ENCODE measurements at places on chromosomes 6 and 20. TPM values are rescaled to one million over a fixed set of nuclear protein-coding genes. Genes with fewer than 3 reads are reported as not detected.

DNA sequence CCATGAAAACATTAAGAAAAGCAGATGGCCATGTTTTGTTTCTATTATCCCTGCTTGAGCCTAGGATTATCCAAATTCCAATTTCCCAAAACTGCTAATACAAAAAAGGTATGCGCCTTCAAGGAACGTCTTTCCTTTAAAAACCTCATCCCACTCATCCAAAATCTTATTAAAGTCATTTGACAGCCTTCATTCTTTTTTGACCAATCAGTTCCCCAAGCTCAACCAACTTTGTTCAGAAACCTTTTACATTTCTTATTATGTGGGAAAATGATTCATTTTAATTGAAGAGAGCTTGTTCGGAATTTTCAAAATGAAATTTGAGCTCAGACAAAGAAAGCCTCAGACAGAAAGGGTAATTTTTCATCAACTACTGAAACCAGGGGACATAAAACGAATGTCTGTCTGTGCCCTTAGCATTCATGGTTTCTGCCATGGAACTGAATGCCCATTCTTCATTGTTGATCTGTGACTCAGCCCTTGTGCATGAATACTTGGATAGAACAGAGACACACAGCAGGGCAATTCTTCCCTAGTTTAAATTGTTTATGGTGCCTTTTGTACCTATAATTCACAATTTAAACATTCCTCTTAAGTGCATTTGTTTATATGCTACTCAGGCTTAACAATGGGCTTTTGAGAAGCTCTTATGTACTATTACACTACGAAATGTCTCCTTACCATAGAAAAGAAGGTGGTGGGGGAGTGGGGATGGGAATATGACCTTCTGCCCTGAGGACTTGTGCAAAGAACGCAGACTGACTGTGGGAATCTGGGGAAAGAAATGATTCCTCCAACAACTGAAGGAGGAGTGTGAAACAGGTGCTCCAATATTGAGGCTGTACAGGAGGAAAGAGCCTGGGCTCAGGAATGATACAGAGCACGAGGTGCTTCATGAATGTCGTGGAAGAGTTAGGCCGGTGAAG is 49.8 kb upstream of the ERVFRD-1 start:
- no peak for DNase-seq

ARHGAP40 gene
- not detected for total RNA-seq

DNA sequence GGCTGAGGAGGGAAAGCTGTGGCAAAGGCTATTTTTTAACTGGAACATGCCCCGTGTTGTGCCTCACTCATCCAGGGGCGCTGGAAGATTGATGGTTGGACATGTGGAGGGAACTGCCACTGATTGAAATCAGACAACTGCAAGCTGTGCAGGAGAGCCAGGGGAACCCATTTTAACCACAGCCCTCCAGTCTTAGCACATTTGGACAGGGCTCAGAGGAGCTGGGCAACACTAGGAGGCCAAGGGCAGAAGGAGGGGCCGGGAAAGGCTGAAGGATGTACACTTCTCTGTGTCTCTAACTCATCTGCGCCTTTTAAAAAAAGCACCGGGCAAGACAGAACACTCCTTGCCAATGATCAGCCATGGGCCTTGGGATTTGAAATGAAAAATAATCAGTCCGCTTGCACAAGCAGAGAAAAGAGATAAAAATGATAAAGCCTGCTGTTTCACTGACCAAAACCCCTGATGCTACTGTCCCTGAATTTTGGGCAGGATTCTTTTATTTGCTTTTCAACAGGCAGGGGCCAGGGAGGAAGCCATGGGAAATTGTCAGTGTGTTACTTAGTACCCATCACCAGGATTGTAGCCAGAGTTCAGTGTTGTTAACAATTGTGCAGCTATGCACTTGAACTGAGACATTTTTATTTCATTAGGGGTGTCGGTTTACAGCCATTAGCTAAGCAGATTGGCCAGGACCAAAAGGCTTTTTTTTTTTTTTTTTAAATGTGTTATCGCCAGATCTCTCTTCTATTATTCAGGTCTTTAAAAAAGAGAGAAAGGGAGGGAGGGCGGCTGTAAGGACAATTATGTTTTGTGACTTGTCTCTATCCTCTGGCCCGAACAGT is 109.3 kb upstream of the EYA4 start:
- no peak for DNase-seq

DNA sequence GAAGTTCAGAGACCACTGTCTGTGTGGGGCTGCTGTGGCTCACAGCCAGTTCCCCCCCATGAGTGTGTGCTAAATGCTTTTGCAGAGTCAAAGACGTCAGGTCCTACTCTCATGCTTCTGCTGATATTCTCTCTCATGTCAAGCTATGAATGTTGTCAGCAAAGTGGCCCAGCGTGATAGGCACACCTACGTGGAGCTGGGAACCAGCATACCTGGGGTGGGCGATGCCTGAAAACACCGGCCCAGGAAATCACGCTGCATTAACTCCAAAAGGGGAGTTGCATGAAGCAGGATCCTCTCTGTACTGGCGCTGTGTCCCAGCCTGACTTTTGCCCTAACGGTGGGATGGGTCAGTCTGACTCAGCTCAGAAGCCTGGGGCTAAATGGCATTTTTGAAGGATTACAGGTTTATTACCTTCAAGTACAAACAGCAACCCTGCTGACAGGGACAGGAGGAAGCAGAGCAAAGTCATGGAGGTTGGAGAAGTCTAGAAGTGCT is 9.0 kb upstream of the MRPS10 start:
- no peak for DNase-seq

NR2E1 gene
- total RNA-seq: not detected

- no peak for DNase-seq
These were observed 20.3 kb upstream of the GTF3C6 start for GRCh38 chr6:110938171-110938570.

KCNK16 gene
- 35.2 TPM for total RNA-seq

GRCh38 chr6:4580361-4580760 is 195.8 kb upstream of the CDYL start:
- no peak for DNase-seq

BMP2 gene
- 17.6 TPM for total RNA-seq

DNA sequence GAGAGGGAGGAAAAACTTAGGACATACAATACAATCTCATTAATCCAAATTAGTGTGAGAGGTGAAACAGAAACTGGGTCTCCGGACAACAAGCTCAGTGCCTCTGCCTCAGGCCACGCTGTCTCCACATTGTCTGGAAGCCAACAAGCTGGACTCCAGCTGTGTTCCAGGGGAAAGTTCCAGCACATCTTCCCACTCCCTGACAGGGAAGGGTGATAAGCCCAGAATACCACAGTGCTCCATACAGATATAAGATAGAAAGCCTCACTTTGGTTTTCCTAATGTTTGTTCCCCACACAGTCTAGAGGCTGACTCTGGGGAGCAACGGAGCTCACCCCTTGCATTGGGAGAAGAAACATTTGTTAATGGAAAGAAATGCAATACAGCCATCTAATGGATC is 117.1 kb upstream of the SPTLC3 start:
- DNase-seq: no peak

DNA sequence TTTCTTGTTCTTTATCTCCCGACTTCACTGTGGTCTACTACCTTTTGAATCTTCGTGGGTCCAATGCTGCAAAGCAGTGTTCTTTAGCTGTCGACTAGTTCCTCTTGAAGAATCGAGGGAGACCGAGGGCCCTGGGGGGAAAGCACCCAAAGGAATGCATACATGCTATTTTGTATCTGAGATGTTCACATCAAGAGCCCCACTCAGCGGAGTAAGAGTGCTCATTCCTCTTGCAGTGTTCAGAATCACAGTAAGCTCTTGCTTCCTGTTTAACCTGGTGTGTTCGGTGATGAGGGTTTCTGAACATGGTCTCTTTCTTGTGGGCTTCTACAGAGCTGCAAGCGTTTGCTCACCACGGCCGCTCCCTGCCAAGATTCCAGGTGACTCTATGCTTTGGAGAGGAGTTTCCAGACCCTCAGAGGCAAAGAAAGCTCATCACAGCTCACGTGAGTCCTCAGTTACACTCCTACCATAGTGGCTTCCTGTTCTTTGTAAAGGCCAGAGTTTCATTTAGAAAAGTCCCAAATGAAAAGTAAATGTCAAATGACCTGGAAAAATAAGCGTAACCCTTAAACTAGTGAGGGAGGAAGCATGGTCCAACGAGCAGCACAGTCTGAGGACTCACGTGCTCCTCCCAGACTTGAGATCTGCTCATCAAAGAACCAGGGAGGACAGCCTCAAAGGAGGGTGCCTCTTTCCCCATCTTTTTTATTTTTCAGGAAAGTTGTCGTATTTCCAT is 13.3 kb downstream of the IRF4 start:
- DNase-seq: no peak

GRCh38 chr6:35727231-35727934 is 9.4 kb upstream of the ARMC12 start:
- DNase-seq: peak; percentile 29

DNA sequence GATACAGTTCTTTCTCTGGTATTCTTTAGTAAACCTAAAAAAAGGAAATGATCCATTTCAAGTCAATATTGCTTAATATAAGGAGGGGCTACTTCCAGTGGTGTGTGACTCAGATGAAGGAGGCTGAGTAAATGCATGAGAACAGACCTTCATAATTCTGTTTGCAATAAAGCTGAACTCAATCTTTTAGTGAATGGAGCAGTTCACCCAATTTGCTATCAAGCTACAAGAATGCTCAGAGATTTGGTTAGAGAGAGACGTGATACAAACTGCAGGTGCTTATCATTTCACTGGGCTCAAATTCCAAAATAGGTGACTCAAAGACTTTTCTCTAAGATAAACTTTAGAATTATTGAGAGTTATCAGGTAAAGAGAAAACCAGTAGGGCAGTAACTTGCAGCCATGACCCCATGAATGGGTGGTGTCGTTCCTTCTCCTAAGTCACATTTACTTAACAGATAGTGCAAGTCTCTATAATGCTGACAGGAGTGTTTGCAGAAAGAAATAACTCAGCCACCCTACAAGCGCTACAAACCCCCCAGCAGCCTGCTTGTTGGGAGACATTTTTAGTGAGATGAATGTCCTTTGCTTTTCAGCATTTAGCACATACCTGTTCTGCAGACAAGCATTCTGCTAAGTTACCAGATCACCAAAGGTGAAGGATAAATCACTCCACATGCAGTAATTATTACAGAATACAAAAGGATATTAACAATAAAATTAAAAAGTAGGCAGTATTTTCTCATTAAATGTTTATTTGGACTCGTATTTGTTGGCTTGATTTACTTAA is 16.4 kb upstream of the BLOC1S5 start:
- no peak for DNase-seq

RCAN2 gene
- total RNA-seq: 23.3 TPM
